Stimulated activated CD4-positive, alpha-beta T cell treated with anti-CD3 and anti-CD28 coated beads, Interleukin-2, amount 100 ng/mL, for 48 hours (primary cell): ENCODE measurements at places on chromosomes 2 and 18.

DNA sequence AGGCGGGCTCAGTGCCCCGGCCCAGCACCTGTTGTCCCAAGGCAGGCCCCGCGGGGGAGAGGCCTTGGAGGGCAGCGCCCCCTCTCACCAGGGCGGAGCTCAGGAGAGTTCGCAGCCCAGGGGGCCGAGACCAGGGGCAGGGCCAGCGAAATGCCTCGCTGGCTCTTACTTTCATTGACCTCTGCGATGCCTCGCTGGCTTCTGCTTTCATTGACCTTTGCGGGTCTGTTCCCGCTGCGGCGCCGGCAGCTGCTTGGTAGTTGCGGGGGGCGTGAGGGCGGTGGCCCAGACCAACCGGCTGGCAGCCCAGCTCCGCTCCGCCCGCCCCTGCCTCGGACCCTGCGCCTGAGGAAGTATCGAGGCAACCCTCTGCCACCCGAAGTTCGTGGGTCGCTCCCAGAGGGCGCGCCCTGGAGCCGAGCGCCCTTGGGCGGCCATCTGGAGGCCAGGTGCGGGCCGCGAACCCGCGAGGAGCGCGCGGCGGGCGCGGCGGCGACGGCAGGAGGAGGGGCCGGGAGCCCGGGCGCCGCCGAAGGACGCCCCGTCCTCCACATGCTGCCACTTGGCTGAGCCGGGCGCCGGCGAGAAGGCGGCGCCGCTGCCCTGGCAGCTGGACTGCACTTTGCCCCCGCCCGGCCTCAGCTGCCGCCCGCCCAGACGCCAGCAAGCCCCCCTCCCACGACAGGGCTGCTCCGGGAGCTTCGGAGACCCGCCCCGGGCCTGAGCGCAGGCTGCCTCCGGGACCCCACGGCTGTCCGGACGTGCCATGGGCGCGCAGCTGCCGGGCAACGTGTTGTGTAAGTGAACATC is 118.0 kb upstream of the MSTN start:
- no peak for DNase-seq

GRCh38 chr18:52287151-52287550 is 52.8 kb upstream of the DCC start:
- DNase-seq, result no peak

DNA sequence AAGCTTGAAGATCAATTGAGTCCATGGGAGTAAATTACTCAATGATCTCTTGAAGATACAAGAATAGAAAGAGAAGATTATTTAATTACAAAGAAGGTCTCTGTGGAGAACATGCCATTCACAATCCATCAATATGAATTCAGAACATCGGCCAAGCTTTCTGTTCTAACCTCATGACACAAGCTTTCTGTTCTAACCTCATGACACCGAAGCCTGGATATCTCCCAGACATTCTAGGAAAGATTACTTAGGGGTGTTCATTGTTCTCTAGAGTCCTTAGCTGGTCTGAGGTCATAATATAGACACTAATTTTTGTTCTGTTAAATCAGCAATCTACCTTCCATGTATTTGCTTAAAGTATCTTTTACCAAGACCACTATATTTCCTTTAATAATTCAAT is 95.5 kb downstream of the RDH14 start:
- DNase-seq, result no peak

- DNase-seq, result peak; percentile 9
Observed at GRCh38 chr2:80238692-80239469, 65.7 kb downstream of the LRRTM1 start.

DNA sequence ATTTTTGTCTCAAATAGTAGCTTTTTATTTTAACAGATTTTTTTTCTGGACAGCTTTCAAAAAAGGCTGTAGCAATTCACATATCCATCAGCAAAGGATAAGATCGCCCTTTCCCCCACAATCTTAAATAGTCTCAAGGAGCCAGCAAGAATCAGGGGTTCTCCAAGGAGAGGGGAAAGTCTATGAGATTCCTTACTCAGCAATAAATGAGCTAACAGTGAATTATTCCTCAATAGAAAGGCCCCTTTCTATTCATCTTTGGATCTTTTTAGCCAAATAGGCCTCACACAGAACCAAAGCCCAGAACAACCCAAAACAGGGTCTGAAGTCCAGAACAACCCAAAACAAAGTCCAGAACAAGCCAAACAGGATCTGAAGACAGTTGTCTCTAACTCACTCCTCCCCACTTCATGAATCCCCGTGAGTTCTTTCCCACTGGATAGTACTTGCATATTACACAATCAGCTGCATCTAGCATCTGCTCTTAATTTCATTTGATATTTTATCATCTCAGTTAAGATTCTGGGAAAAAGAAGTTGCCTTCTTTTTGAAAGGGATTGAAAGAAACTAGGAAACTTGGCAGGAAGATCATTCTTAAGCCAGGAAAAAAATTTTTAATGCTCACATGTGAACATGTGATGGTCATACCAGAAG is 3.4 kb upstream of the DHRS9 start:
- no peak for DNase-seq

GRCh38 chr2:104408266-104408665 is 445.6 kb upstream of the POU3F3 start:
- DNase-seq, result no peak

DNA sequence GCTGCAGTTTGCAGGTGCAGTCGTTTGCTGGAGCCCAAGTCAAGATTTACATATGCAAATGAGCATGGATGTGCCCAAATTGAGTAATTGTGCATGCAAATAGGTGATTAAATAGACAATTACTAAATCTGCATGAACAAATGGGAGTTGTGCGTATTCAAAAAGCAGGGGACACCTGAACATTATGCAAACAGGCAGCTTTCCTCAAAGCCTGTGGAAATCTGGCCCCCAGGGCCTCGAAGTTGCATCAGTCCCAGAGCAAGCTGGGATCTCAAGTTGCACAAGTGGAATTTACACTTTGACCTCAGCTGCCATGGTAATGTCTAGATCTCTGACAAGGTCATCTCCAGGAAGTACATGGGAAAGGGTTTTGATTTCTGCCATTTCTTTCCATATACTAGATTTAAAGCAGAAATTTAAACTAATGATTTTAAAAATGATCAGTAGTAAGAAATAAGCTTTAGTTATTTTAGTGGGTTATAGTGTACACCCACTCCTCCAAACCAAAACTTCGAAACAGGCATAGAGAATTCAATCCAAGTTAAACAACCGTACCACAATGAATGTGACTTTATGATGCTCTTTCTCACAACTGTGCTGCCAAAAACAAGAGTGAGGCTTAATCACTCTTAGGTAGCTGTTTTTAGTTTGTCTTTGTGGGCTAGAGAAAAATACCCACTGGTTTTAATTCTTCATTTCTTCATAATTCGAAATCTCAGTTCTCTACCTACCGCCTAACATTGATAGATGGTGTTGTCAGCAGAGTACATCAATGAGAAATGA is 110.7 kb downstream of the RND3 start:
- no peak for DNase-seq

DNA sequence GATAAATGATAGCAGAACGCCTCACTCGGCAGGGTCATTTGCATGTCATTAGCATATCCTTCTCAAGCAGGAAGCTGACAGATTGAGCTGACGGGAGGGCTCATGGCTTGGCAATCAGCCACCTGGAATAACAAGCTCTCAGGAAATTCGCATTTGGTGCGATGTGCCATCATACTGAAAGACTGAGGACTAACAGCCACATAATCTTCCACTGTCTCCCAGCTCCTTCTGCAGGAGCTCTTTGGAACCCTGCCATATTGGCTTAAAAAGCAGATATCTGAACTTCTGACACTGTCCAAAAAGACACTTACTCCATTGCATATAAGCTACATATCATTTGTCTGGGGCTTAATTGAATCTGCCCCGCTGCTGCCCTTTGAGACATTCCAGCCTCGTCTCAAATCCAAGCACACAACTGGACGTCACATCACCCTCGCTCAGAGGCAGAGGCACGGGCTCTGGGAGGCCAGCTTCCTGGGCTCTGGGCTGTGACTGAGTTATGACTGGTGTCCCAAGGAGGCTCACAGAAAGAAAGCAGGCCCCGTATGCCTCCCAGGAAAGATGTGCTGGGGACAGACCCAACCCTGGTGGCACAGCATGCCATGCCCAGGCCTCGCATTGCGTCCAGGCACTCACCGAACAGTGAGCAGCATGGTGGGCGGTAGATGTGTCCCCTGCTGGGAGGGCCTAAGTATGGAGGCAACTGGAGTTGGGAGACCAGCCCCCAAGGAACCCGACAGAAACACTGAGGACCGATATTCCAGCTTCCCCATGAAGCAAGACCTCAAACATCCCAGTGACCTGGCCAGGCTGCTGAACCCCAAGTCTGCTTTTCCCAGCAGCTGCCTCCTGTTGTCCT is 228.0 kb downstream of the ATAD2B start:
- no peak for DNase-seq

- DNase-seq, result no peak
Observed at GRCh38 chr2:150204451-150204850, 283.0 kb downstream of the RND3 start.

- DNase-seq, result no peak
Observed at GRCh38 chr18:24585996-24586566, 125.6 kb downstream of the HRH4 start.

- no peak for DNase-seq
Observed at GRCh38 chr18:78831603-78832002, 148.0 kb upstream of the SALL3 start.

- no peak for DNase-seq
Observed at GRCh38 chr2:143241403-143242088, 112.3 kb downstream of the ARHGAP15 start.

DNA sequence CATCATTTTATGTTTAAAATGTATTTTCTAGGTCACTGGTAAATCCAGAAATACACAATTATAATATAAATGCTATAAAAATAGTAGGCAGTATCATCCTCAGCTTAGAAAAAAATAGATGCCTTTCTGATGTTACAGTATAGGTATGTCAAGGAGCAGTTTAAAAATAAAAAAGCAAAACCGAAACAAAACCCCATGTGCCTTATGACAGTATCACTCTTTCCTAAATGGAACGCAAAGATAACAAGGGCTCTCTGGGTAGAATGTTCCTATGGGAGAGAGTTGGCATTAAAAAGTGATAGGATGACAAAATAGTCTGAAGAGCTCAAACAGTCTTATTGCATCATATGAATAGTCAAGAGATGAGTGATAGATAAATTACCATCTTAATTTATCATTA is 172.1 kb downstream of the DSC3 start:
- no peak for DNase-seq

- DNase-seq, result no peak
Observed at GRCh38 chr18:9685615-9685890, 22.5 kb upstream of the RAB31 start.

DNA sequence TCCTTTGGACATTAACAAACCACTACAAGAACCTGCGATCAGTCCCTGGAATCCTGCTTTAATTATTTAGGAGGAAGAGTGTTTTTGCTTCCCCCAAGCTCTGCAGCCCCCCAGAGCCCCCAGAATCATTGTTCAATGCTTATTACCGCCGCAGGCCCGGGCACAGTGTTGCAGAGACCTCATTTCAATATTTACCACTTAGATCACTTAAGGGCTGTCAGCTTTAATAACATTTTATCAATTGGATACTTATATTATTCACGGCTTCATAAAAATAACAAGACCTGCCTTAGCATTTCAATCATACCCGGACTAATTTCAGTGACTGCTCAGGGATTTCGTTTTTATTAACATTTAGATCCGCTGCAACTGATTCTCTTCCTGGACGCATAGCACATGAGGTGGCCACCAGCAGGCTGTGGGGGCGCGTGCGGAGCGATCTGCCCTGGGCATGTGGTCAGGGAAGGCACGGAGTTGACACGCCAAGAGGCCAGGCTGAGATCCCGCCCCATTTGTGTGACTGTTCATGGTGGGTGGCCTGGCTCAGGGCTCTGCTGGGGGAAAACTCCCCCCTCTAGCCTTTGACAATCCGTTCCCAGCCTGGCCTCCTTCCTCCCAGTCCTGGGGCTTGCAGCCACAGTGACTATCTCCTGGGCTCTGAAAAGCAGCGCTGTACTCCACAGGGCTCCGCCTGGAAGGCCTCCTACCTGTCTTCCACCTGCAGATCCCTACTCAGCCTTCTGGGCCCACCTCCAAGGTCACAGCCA is 267.6 kb downstream of the SRBD1 start:
- no peak for DNase-seq

DNA sequence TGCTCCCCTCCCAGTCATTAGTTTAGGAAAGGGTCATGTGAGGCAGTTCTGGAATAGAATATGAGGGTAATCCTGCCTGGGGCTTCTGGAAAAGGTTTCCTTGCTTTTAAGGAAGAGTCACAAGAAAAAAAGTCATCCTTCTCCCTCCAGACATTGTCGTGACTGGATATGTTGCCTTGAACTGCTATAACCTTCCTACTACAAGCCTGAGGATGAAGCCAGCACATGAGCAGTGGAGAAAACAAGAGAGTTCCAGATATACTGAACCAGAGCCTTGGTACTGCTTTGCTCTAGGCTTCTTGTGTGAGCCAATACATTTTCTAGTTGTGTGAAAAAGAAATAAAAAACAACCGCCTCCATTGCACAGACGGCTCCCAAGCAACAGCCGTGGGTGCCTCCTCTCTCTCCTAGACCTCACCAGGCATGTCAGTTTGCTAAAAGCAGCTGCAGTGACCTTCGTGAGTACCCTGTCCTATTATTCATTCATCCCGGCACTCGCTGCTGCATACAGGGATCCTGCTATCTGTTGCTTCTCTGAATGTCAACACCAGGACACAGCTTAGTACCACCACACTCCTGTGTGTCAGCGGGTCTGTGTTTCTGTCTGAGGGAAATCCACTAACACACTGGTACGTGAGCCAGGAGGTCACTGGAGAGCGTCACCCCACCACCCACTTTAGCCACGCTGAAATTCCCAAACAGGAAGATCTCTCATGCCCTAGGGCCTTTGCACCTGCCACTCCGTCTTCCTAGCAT is 186.7 kb downstream of the KLHL29 start:
- DNase-seq, result no peak

DNA sequence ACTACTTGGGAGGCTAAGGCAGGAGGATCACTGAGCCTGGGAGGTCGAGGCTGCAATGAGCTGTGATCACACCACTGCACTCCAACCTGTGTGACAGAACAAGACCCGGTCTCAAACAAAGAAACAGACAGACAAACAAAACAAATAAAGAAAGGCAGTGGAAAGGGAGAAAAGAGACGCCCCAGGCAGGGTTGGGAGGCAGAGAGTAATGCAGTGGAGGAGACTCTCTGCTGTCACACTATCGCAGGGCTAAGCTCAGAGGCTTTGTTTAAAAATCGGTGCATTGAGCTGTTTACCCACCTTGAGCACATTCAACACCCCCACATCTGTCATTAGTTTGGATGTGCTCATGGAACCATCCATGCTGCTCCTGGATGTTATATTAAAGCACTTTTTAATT is 84.2 kb upstream of the RMP24 start:
- DNase-seq, result no peak

DNA sequence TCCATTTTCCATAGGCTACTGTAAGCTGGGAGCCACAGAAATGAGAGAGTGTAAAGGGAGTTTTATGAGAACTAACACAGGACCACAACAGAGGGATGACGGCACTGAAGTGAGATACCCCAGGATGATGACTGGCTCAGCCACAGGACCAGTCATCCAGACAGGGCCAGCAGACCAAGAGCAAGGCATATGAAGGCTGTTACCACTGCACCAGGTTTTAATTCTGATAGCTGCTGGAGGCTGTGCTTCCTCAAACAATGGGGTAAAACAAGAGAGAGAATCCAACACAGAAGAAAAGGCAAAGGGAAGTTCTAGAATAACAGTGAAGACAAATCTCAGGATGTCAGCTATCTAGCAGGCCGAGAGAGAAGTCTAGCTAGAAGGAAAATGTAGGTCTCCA is 94.9 kb downstream of the BCL2 start:
- no peak for DNase-seq
